D721Med (cell line): ENCODE measurements at places on chromosomes 12 and 14.

DNA sequence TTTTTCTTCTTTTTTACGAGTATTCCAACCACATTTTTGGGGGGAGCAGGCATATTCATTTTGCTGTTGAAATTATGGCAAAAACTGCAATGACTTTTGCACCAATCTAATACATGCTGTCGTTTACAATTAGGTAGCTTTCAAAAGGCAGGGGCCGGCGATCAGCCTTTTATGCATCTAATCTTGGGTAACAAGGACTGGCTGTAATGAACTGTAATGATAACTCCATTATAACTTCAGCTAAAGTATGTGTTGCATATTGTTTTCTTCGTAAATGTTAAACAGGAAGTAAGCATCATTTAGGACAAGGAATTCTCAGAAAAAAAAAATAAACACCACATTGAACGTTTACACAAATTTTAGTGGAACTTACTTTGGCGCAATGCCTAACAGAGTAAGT is 30.3 kb upstream of the KLRF1 start:
- DNase-seq = no peak

DNA sequence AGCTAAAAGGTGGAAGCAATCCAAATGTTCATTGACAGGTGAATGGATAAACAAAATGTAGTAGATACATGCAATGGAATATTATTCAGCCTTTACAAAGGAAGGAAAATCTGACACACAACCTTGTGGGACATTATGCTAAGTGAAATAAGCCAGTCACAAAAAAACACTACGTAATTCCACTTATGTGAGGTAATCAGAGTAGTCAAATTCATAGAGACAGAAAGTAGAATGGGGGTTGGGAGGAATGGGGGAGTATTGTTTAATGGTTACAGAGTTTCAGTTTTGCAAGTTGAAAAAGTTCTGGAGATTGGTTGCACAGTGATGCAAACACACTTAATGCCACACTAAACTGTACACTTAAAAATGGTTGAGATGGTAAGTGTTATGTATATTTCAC is 62.8 kb downstream of the LIN52 start:
- DNase-seq = no peak

GRCh38 chr12:107522692-107523477 is 162.7 kb upstream of the PWP1 start:
- DNase-seq = no peak

- DNase-seq = no peak
These were observed 123.0 kb upstream of the DYRK2 start for GRCh38 chr12:67525617-67525884.

DNA sequence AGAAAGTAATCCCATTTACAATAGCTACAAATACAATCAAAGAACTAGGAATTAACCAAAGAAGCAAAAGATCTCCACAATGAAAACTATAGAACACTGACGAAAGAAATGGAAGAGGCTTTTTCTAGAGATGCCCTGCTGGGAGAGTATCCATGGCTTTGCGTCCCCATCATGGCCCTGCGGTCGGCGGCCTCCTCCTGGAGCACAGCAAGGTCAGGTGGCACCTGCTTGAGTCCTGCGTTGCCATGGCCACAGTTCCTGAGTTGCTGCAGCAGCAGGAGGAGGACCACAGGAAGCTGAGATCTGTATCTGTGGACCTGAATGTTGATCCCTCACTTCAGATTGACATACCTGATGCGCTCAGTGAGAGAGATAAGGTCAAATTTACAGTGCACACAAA is 143.5 kb downstream of the SLC5A8 start:
- DNase-seq = no peak

DNA sequence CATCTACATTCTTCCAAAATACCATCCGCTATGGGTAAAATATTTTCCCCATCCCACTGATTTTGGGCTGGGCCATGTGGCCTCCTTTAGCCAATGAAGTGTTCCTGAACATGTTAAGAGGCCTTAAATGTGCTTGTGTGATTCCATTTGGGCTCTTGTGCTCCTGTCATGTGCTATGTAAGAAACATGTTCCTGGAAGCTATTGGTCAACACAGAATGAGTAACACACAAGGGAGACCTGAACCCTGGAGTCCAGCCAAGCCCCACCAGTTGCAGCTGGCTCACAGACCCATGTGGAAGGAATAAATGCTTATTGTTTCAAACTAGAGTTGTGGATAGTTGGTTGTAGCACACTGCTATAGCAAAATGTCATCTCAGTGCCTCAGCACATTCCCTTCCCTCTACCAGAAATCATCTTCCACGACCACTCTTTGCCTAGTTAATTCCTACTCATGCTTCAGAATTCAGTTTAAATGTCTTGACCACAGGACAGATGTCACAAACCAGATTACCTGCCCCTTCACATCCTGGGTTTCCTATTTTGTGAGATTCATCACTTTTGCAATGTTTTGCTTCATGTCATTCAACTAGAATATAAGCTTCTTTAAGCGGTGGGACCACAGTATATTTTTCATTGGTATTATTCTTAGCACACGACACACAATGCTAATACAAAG is 217.3 kb upstream of the EEA1 start:
- no peak for DNase-seq

GRCh38 chr12:30622509-30622908 is 73.2 kb downstream of the IPO8 start:
- DNase-seq = no peak

GRCh38 chr12:82919388-82920054 is 232.8 kb downstream of the TMTC2 start:
- DNase-seq = no peak

GRCh38 chr12:56932146-56932545 is 2.1 kb downstream of the SDR9C7 start:
- no peak for DNase-seq

DNA sequence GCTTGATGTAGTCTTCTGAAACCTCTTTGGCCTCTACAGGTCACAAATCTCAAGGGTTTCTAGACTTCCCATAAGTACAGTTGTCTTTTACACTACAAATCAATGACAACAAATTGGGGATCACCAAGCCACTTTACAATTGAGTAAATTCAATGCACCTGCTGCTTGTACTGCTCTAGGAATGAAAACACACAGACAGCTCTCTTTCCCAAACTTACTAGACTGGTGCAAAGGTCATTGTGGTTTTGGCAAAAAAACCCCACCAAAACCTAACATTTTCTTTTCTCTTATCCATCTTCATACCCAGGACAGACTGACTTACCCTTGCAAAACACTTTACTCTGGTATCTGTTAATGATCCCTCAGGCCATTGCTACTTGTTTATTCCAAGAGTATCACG is 2.7 kb downstream of the M6PR start:
- no peak for DNase-seq

GRCh38 chr14:61108496-61109141 is 127.6 kb downstream of the SLC38A6 start:
- DNase-seq = no peak

DNA sequence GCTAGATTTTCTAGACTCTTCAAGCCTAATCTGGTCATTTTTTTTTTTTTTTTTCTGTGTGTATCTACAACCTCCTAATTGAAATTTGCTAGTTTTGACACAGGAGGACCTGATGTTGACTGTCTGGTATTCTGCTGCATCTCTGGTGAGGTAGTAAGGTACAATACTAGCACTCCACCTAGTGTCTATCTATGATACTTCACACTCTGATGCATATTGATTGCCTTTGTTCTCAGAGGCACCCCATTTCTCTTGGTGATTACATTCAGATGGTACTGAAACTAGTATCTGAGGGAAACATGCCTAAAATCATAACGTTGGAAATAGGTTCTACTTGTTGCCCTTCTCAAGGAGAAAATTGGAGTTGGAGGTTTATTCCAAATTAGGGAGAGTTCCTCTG is 930.5 kb upstream of the NOVA1 start:
- no peak for DNase-seq

GRCh38 chr12:85883763-85884162 is 9.7 kb downstream of the NTS start:
- DNase-seq = no peak

DNA sequence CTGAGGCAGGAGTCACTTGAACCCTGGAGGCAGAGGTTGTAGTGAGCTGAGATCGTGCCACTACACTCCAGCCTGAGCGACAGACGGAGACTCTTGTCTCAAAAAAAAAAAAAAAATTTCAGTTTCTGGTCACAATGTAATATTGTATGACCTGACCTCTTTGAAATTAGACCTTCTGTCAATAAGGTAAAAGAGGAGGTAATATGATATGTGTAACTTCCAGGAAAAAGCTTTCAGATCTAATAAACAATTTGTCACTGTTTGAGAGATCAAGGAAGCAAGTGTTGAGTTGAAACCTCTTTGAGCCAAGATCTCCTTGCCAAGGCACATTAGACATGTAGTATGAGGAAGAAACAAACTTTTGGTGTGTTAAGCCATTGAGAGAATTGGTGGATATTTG is 101.7 kb upstream of the ATF7IP start:
- DNase-seq = no peak

DNA sequence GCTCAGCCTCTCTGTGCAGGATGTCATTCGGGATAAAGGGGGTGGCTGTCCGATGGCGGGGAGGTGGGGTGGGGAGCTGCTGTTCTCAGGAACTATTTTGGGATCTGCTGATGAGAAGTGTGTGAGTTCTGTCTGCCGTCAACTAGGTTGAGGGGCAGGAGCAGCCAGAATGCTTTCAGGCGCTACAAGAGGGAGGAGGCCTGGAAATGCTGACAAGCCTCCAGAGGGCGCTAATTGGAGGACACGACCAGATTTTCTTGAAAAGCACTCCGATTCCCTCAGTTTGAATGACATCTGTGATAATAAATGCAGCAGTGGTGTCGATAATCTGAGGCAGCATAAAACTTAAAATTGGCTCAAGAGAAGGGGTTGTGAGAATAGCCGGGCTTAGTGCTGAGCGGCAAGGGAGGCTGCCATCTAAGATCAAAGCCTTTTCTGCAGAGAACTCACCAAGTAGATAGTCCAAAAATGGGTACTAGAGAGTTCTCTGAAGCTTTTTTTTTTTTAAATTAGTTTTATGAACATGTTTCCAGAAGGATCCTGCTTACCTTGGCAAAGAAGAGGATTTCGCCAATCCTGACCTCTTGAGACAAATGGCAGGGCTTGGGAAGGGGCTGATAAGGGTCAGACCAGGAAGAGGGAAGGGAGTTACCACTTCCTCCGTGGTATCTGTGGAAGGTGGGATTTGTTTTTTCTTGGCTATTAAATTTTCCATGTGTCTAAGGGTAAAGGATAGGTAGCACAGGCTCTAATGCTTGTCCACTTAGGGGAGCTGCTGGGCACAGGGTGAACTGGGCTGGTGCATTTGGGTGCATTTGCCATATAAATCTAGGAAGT is 94.4 kb downstream of the CRACR2A start:
- no peak for DNase-seq

GRCh38 chr14:96459851-96460250 is 42.3 kb upstream of the PAPOLA start:
- DNase-seq = no peak

GRCh38 chr12:2652401-2653081 is 142.2 kb upstream of the FKBP4 start:
- DNase-seq = no peak

- no peak for DNase-seq
These were observed 109.7 kb downstream of the CRADD start for GRCh38 chr12:93786656-93787397.

- DNase-seq = no peak
These were observed 11.1 kb upstream of the SIVA1 start for GRCh38 chr14:104741803-104742251.

- DNase-seq = no peak
These were observed 193.3 kb downstream of the DPF3 start for GRCh38 chr14:72700338-72701236.

DNA sequence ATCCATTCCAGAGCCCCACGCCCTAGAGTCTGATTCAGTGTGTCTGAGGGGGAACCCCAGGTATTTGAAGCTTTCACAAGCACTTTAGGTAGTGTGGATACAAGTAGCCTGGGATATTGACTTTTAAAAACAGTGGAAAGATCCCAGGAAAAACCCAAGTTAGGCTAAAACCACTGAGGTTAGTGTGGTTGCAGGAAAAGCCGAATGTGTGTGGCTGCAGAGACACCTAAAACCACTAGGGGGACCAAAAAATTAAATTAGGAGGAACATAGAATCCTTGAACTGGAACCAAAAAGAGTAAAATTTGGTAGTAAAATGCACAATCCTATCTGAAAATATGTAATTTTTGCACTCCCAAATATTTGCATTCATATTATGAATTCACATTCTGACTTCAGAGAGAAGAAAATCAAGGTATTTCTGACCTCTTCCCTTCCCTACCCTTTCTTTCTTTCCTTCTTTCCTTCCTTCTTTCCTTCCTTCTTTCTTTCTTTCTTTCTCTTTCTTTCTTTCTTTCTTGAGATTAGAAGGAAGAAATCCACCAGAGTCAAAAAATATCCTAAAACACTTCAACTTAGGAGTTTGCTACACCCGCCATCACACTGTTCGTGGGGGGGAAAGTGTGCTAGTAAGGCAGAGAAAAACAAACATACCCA is 37.8 kb downstream of the SLCO1A2 start:
- DNase-seq = no peak

- DNase-seq = no peak
These were observed 58.9 kb downstream of the ANAPC7 start for GRCh38 chr12:110344657-110345056.

DNA sequence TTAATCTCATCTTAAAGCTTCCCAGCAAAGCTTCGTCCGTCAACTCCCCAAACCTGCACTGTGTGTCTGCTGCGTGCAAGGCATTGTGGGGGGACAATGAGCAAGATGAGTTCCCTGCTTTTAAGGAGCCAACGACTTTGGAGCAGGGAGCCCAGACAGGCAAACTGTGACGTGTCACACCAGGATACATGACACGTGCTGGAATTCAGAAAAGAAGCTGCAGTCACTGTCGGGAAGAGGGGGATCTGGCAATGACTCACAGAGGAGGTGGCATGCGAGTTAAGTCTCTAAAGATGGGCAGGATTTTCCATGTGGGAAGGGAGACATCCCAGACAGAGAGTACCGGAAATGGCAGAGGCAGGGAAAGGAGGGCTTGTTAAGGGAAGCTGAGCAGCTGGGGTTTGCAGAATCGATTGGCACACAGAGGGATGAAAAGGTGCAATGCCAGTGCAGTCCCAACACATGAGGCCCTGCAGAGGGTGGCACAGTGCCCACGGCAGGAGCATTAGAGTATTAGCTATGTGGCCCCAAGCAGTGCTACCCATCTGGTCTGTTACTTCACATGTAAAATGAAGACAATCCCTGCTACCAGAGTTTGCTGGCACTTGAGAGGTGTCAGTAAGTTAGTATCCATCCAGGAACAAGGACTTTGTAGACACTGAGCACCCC is 52.9 kb downstream of the SETD3 start:
- DNase-seq = no peak

DNA sequence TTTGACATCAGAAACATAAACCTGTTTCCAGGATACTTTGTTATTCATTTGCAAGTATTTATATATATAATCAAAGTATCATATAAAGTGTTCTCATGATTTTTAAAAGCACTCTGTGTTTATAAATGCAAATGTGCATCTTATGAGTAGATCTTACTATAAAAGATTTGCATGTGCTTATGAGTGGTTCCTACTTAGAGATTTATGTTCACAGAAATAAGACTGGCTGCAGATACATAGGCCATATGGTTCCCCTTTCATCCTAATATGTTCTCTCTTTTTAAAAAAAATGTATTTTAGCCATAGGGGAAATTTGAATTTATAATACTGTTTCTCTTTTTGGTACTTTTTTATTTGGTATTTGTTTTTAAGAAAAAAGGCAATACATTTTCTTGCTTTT is 174.2 kb downstream of the ESR2 start:
- no peak for DNase-seq

GRCh38 chr14:51865953-51866747 is 5.7 kb downstream of the GNG2 start:
- no peak for DNase-seq

- DNase-seq = no peak
These were observed 36.8 kb downstream of the FLVCR2 start for GRCh38 chr14:75615200-75615599.

- no peak for DNase-seq
These were observed 81.5 kb downstream of the DPF3 start for GRCh38 chr14:72812292-72812851.
